ENCODE measurements at places on chromosomes 6 and 20.

DNA sequence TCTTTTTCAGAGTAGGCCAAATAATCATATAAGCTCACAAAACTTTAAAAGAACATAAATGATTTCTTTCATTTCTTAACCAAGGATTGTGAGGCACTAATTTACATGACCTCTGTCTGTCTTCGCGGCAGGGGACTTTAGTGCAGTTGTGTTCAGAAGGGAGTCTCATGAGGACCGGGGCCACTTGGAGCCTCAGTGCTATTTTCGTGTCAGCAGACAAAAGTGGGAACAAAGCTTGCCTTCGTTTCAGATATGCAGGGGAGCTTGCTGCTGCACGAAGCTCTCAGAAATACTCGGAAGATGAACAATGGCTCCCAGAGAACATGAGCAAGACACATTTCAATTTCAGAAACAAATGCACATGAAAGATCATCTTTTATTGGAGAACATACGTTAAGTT, 497.0 kb downstream of the CDH26 start:
- DNase-seq: no peak

- DNase-seq: no peak
These were observed 7.2 kb upstream of the FERMT1 start for GRCh38 chr20:6130045-6130444.

DNA sequence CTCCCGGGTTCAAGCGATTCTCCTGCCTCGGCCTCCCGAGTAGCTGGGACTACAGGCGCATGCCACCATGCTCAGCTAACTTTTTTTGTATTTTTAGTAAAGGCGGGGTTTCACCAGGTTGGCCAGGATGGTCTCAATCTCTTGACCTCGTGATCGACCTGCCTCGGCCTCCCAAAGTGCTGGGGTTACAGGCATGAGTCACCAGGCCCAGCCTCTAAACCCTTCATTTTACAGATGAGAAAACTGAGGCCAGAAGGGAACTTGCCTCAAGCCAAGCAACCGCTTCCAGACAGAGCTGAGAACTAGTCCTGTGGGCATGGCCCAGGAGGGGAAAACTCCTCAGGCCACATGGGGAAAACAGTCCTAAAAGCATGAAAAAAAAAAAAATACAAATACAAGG, 47.1 kb downstream of the ZMYND8 start:
- DNase-seq: no peak

DNA sequence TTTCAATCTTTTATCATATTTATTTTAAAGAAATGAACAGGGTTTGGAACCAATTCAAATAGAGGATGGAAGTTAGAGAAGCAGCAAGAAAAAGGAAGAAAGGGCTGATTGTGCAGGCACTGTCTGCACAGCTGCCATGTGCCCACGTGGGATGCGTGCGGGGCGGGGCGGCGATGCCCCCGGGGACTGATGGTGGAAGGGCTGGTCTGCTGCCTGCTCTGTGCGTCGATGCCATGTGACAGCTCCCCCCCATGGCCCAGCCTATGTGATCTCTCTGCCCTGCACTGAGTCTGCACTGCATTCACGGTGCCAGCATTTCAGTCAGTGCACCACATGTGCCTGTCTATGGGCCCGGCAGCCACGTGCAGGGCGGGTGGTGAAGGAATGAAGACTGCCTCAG, 96.4 kb downstream of the IRF4 start:
- no peak for DNase-seq

Measured in epithelial cell of esophagus (primary cell).